Fibroblast of villous mesenchyme (primary cell): ENCODE measurements at places on chromosomes 3 and 15.

GRCh38 chr15:92288755-92289154, 104.9 kb upstream of the ST8SIA2 start:
- DNase-seq, result no peak

GRCh38 chr3:194142156-194142910, 6.4 kb downstream of the HES1 start:
- peak; percentile 76 for DNase-seq

- no peak for DNase-seq
These were observed 308.5 kb upstream of the PROK2 start for GRCh38 chr3:72093270-72093991.

- no peak for DNase-seq
These were observed 141.2 kb upstream of the MANF start for GRCh38 chr3:51243924-51244323.

- peak; percentile 2 for DNase-seq
These were observed 172.5 kb downstream of the MTHFS start for GRCh38 chr15:79724312-79724711.
